ENCODE measurements at places on chromosomes 13 and 19.
A peak's percentile ranks its signal among the peaks of the same experiment; 100 is the strongest.

DNA sequence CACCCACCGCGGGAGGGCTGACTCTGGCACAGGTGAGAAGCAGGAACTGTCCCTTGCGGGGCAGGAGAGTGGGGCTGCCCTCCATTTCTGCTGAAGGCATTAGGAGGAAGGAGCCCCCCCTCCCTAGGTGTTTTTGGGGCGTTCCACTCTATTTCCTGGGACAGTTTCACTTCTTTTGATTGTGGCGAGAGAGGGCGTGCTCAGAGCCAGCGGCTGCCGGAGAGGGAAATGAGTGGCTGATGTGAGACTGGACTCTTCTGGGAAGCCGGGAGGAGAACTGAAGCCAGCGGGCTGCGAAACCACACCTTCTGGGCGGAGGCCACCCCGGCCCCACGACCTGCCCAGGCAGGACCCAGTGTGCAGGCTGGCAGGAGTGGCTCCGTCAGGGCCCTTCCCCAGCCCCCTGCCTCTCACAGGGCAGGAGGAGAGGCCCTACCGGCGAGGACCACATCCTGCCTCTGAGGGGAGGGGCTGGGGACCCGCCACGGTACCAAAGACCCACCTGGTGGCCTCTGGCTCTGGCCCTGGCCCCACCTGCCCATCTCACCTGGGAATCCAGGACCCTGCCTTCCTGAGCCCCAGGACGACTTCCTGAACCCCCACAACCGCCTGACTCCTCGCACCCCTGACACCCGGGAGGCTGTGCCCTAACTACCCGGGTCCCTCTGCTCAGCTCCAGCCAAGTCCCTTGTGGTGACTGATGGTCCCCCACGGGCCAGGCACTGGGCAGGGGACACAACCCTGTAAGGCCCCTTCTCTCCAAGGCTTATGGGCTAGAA is 25.9 kb downstream of the MPND start:
- DNase-seq, result peak; percentile 85

GRCh38 chr13:34179481-34179880 is 361.5 kb downstream of the RFC3 start:
- DNase-seq, result no peak

DNA sequence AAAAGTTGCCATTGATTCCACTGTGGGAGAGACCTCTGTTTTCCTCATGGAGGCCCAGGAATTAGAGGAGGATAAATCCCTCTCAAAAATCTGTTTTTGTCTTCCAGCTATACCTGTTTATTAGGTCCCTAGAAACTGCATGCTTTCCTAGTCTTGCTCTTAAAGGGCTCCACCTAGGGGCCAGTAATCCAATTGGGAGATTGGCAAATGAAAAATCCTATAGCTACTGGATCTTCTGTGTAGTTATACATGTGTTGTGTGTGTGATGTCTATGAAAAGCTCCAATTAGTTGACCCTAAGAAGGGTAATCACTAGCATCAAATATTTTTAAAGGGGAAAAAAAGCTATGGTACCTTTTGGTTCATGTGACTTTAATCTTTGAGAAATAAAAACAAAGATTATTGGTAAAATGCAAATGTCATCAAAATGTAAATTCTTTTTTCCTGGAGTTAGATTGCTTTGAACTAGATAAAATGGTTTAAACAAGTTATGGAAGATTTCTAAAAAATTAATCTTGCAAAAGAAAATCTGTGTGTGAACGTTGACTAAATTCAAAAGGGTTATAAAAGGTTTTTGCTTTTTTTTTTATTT is 63.4 kb upstream of the C1QTNF9B start:
- peak; percentile 16 for DNase-seq

DNA sequence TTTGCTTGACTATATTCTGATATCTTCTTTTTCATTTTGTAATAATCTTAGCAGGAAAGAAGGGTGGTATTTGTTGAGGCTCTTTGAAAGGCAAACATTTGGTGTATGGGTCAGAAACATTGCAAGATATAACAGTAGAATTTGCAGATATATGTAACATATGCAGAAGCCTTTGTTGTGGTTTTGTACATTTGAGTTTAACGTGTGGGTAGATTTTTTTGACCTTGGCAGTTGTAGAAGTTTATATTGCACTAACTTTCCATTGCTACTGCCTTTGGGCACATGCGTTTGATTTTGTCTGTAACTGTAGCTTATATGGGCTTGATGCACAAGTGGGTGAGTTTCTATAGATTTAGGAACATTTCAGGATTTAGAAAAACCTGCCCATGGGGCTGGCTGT is 78.5 kb upstream of the SPRY2 start:
- DNase-seq, result no peak

DNA sequence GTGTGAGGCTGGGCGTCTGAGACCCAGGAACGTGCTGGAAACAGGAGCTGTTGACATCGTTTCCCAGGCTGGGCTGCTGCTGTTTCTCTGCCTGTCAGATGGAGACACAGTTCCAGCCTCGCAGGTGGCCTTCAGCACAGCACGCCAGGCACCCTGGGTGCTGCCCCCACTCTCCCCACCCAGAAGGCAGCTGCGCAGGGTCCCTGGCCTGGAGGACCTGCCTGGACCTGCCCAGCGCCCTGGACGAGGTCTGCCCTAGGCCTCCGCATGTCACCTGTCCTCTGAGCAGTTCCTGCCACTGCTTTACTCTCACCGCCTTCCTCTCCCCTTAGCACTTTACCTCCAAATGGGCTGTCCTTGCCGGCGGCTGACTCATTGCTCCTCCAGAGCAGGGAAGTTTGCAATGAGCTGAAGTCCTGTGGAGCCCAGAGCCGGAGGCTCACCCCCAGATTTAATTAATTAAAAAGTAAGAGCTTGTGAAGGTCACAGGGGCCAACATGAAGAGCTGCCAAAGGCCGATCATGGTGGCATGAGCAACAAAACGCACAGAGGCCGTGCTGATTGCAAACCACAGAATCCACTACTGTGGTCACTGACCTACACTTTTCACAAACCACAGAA is 32.2 kb downstream of the C13orf46 start:
- no peak for DNase-seq

DNA sequence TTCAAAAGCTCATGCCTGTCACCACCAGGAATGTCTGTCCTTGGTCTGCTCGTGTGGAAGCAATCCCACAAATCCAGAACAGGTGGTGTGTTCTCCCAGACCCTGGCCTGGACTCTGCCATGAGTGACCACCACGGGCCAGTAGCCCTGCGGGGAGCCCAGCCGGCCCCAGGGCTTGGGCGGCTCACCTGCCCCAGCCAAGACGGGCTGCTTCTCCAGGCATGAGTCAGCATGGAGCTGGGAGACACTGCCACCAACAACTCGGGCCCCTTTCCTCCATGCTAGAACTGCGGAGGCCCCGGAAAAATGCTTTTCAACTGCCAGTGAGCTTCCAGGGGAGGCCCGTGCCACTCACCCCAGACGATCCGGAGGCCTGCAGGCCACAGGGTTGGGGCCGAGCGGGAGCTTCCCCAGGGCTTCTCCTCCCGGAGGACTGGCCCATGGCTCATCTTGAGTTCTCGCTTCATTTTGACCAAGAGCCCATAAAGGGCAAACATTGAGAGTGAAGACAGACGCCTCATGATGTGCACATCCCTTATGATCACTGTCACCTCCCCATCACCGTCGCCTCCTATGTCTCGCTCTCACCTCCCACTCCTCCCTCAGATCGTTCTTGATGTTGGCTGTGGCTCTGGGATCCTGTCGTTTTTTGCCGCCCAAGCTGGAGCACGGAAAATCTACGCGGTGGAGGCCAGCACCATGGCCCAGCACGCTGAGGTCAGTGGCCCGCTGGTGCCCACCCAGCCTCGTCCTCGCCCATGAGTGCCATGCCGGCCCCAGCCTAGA is 16.7 kb downstream of the YIPF2 start:
- DNase-seq, result no peak

Data from activated CD4-positive, alpha-beta T cell treated with anti-CD3 and anti-CD28 coated beads for 36 hours (primary cell).